Activated naive CD8-positive, alpha-beta T cell treated with anti-CD3 and anti-CD28 coated beads, Interleukin-2, amount 10 ng/mL, durations not matched to agents 7 days and 5 days (primary cell): ENCODE measurements at places on chromosomes 6 and 20. TPM values are rescaled to one million over a fixed set of nuclear protein-coding genes. Genes with fewer than 3 reads are reported as not detected.

Gene DPPA5
- total RNA-seq = not detected

Gene EDN3
- total RNA-seq = 0.17 TPM

DNA sequence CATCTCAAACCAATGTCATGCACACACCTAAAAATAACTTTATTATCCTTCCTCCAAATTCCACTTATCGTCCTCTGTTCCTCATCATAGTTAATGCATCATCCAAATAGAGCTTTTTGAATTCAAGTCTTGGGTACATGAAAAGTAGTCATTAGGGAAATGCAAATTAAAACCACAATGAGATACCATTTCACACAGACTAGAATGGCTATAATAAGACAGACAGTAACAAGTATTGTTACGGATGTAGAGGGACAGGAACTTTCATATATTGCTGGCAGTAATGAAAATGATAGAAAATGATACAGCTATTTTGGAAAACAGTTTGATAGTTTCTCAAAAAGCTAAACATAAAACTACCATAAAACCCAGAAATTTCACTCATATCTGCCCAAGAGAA lies 59.1 kb downstream of the FHL5 start:
- no peak for DNase-seq

DNA sequence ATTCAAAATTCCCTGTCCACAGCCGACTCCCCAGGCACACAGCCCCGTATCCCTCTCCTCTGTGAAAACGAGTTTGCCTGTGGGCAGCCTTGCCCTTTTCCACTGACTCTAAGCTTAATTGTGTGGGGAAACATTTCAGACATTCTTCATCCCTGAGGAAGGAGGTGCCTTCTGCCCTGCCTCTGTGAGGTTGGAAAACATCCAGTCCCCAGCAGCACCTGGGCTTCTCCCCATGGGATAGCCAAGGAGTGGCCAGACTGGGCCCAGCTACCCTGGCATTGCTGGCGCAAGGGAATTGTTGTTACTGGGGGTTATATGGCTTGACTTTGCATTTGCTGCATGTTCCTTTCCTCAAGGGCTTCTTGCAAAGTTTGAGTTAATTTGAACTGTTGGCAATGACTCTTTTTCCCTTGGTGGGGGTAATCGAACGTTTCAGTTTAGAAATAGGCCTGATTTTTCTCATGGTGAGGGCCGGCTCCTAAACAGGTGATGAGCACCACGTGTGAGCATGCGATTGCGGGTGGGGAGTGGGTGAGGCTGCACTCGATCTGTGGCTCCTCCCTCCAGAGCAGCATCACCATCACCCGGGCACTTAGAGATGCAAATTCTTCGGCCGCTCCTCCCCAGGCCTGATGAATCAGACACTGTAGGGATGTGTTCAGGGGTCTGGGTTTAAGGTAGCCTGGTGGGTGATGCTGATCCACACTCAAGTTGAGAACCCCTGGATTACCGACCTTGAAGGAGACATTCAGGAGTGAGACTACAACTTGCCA lies 29.9 kb downstream of the GABRR2 start:
- no peak for DNase-seq

- no peak for DNase-seq
Observed at GRCh38 chr20:17896771-17897369, 71.7 kb downstream of the SNX5 start.

DNA sequence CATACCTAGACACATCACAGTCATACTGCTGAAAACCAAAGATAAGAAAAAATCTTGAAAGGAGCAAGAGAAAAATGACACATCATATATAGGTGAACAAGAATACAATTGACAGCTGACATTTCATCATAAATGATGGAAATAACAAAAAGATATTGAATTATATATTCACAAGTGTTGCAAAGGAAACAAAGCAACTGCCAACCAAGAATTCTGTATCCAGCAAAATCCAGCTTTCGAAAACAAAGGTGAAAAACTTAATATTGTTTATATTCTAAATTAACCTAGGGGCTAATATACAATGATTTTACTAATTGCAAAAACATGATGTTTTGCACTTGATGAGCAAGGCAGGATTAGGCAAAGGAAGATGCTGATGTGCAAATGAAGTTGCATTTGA lies 84.3 kb downstream of the MOXD1 start:
- no peak for DNase-seq
